Progenitor cell of endocrine pancreas (in vitro differentiated cells): ENCODE measurements at places on chromosomes 2 and 18. TPM values are rescaled to one million over a fixed set of nuclear protein-coding genes. Genes with fewer than 3 reads are reported as not detected.

GRCh38 chr2:138094031-138094430, 129.8 kb downstream of the HNMT start:
- H3K27me3 ChIP-seq: no peaks in the 10 kb centered on the region
- H3K4me3 ChIP-seq: no peak overlapping the region
- no peak overlapping the region for H3K27ac ChIP-seq
- DNase-seq: no peak
- no peaks in the 10 kb centered on the region for H3K4me1 ChIP-seq
- no peaks in the 10 kb centered on the region for H3K36me3 ChIP-seq

- H3K27me3 ChIP-seq: peaks cover 23% of the 10 kb centered on the region
- peaks cover 3% of the 10 kb centered on the region for H3K4me1 ChIP-seq
- DNase-seq: no peak
- no peak overlapping the region for H3K4me3 ChIP-seq
- H3K36me3 ChIP-seq: no peaks in the 10 kb centered on the region
Observed at GRCh38 chr2:147642765-147643164, 202.1 kb upstream of the ACVR2A start.

DNA sequence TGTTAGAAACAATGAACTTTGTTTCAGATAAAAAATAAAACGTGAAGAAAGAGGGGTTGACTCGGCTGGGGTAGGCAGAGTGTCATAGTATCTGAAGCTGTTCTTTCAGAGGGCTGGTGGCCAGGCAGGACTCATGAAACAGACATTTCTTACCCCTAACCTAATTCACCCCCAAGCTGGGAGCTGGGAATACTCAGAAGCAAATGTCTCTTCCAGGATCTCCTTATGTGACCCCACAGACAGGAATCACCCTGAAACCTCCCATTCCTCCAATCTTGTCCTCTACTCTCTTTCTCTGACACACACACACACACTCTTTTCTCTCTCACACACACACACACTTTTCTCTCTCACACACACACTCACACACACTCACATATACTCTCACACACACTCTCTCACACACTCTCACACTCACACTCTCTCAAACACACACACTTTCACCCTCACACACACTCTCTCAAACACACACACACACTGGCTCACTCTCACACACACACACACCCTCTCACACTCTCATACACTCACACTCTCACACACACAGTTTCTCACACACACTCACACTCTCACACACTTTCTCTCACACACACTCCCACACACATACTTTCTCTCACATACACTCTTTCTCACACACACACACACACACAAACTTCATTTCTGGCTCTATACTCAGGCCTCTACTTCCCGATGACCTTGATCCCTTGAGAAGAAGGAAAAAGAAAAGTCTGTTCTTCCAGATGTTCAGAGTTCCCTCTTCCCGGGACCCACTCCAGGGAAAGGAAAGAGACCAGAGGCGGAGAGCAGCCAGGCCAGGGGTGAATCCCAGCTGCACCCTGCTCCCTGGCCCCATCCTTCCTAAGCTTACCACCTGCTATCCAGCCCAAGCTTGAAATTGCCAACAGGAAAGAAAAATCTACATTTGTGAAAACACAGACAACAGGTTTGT, 167.7 kb downstream of the TXNL1 start:
- H3K27ac ChIP-seq: peak overlapping the region; percentile 33
- DNase-seq: no peak
- no peak overlapping the region for H3K4me3 ChIP-seq
- H3K4me1 ChIP-seq: no peaks in the 10 kb centered on the region

GRCh38 chr18:48734460-48734859, 195.6 kb downstream of the CTIF start:
- no peaks in the 10 kb centered on the region for H3K27me3 ChIP-seq
- H3K4me1 ChIP-seq: peaks cover 2% of the 10 kb centered on the region
- no peaks in the 10 kb centered on the region for H3K36me3 ChIP-seq
- no peak for DNase-seq

DNA sequence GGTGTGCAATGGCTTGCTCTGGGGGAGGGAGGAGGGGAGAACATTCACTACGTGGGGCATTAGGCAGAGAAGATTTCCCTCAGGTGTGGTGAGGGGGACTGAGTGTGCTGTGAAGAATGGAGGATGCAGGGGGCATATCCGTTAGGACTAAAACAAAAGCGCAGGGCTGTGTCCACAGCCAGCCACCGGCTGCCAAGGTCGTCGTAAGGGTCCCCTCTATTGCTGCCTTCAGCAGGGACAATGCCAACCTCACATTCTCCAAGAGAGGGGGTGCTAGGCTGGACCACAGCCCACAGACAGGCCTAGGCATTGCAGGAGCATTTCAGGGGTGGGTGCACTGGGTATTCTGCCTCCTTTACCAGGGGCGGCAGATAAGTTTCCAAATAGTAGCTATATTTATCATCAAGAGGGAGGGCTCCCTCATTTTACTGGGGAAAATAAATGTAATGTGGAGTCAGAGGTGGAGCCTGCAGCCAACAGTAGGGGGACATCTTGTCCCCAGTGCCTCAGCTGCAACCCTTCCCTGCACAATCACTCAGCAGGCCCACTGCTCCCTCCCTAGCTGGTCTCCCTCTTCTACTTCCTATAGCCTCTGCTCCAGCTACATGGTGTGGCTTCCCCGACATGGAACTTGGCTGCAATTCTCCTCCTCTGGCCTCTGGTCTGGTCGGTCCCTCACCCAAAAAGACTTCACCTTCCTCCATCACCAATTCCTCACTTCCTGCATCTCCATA, 74.9 kb upstream of the OTOF start:
- no peaks in the 10 kb centered on the region for H3K36me3 ChIP-seq
- no peak overlapping the region for H3K4me3 ChIP-seq
- H3K27me3 ChIP-seq: peaks cover 20% of the 10 kb centered on the region

DNA sequence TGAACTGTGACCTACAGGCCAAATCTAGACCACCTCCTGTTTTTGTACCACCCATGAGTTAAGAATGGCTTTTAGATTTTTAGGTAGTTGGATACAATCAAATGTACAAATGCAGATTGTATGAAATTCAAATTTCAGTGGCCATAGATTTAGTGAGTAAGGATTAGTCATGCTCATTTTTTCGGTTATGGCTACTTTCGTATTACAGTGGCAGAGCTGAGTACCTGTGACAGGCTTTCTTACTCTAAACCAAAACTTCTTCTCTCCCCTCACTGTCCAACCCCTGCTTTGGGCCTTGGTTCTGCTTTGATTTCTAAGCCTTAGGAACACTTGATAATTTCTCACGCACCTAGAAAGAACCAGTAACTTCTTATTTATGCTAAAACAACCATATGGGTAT, 82.1 kb downstream of the CDC42EP3 start:
- DNase-seq: no peak
- no peak overlapping the region for H3K4me3 ChIP-seq
- H3K27ac ChIP-seq: no peak overlapping the region
- H3K27me3 ChIP-seq: no peaks in the 10 kb centered on the region
- no peaks in the 10 kb centered on the region for H3K36me3 ChIP-seq

GRCh38 chr2:221675201-221675908, 103.3 kb upstream of the EPHA4 start:
- no peaks in the 10 kb centered on the region for H3K36me3 ChIP-seq
- DNase-seq: no peak
- no peaks in the 10 kb centered on the region for H3K27me3 ChIP-seq
- no peak overlapping the region for H3K27ac ChIP-seq
- H3K4me3 ChIP-seq: no peak overlapping the region
- H3K4me1 ChIP-seq: no peaks in the 10 kb centered on the region

GRCh38 chr2:232162187-232162586, 200.7 kb downstream of the DIS3L2 start:
- peaks cover 9% of the 10 kb centered on the region for H3K36me3 ChIP-seq
- DNase-seq: no peak
- no peaks in the 10 kb centered on the region for H3K27me3 ChIP-seq
- no peaks in the 10 kb centered on the region for H3K4me1 ChIP-seq
- H3K27ac ChIP-seq: peak overlapping the region; percentile 39
- H3K4me3 ChIP-seq: no peak overlapping the region

DNA sequence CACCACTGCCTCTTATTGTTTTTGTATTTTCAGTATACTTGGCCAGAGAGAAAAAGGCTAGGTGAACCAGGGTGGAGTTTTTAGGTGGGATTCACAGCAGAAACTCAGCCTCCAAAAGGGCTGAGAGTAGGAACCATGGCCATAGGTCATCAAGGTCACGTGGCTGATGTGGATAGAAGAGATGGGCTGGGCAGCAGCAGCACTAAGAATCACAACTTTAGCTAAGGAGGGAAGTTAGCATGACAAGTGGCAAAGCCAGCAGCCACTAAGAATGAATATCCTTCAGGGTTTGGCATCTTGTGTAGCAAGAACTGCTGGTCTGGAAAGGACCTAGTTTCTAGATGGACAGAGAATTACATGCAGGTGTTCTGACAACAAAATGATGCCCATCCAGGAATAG, 43.2 kb upstream of the SKA1 start:
- H3K4me1 ChIP-seq: peaks cover 2% of the 10 kb centered on the region
- no peaks in the 10 kb centered on the region for H3K36me3 ChIP-seq
- H3K27me3 ChIP-seq: no peaks in the 10 kb centered on the region
- no peak overlapping the region for H3K27ac ChIP-seq

DNA sequence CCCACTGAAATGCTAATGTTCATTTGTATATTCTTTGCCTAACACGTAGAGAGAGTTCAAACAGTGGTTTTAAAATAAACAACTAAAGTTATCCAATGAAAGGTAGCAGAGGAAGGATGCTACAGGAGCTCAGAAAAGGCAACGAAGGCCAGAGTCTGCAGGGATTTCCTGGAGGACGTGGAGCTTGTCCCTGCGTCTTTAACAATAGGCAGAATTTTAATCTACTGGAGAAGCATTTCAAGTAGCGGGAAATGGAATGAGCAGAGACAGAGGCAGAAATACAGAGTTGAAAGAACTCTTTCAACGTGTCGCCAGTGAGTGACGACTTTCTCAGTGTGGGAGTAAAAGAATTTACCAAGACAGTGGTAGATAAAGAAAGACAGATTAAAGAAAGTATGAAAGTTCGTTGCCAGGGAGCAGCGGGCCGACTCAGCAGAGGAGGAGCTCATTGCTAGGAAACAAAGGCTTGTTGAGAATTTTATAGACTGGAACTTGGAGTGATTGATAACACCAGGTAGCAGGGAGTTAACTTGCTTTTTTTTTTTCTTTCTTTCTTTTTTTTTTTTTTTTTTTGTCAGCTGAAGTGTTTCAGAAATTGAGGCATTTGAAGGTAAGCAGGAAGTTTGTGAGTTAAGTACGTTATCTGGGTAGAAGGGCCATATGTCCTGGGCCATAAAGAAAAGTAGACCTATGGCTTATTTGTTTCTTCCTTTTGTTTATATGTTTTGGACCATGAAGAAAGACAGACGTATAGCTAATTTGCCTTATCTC, 625 bp upstream of the NBAS start:
- H3K4me3 ChIP-seq: peak overlapping the region; percentile 99
- H3K27ac ChIP-seq: peak overlapping the region; percentile 98
- H3K4me1 ChIP-seq: peaks cover 35% of the 10 kb centered on the region
- no peaks in the 10 kb centered on the region for H3K27me3 ChIP-seq
- H3K36me3 ChIP-seq: no peaks in the 10 kb centered on the region

GRCh38 chr2:228738671-228739380, 532.3 kb downstream of the PID1 start:
- H3K27me3 ChIP-seq: no peaks in the 10 kb centered on the region
- no peak for DNase-seq
- no peak overlapping the region for H3K27ac ChIP-seq
- H3K4me3 ChIP-seq: no peak overlapping the region

- H3K4me3 ChIP-seq: peak overlapping the region; percentile 97
- H3K36me3 ChIP-seq: peaks cover 25% of the 10 kb centered on the region
- DNase-seq: no peak
- no peaks in the 10 kb centered on the region for H3K27me3 ChIP-seq
- peak overlapping the region; percentile 99 for H3K27ac ChIP-seq
Observed at GRCh38 chr18:35289293-35289692, 736 bp downstream of the ZSCAN30 start.

MC5R gene
- not detected in 2 replicates for total RNA-seq

DNA sequence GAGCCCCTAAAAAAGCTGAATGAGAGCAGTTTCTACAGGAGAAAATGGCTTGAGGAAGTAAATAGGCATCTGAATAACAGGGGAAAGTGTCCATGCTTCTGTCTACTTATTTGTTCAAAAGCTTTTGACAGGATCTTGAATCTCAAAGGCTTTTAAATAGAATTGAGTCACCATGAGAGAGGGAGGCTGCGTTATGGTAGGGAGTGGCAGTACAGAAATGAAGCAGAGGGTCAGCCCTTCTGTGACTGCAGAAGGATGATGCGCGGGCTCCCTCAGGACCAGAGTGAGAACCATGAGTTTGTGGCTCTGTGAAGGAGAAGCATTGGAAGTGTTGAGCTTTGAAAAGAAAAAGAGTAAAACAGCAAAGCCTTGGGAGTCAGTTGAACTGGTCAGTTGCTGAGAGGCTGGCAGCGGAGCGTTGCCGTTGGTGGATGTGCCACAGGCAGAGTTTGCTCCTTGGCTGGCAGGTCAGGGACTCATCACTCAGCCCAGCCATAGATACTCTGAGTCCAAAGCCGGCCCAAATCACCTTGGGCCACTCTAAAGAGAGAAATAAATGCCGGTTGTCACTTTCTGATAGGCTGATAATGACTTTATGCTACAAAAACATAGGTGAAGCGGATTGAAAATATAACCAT, 17.4 kb downstream of the COPS7B start:
- H3K4me3 ChIP-seq: no peak overlapping the region
- no peaks in the 10 kb centered on the region for H3K4me1 ChIP-seq
- H3K36me3 ChIP-seq: peaks cover 16% of the 10 kb centered on the region
- H3K27me3 ChIP-seq: no peaks in the 10 kb centered on the region
- H3K27ac ChIP-seq: no peak overlapping the region

- H3K27ac ChIP-seq: no peak overlapping the region
- peaks cover 10% of the 10 kb centered on the region for H3K4me1 ChIP-seq
- DNase-seq: no peak
- H3K4me3 ChIP-seq: no peak overlapping the region
- no peaks in the 10 kb centered on the region for H3K36me3 ChIP-seq
Observed at GRCh38 chr2:191228861-191229260, 16.3 kb upstream of the MYO1B start.

- peaks cover 6% of the 10 kb centered on the region for H3K4me1 ChIP-seq
- no peak overlapping the region for H3K27ac ChIP-seq
- DNase-seq: no peak
- H3K4me3 ChIP-seq: no peak overlapping the region
Observed at GRCh38 chr2:112029164-112029563, 25.9 kb upstream of the TMEM87B start.

EFHD1 gene
- 2.7 and 4.3 TPM in 2 replicates for total RNA-seq

VIL1 gene
- 281 and 305 TPM in 2 replicates for total RNA-seq

EML6 gene
- 2.6 and 4.0 TPM in 2 replicates for total RNA-seq

SCN7A gene
- 3.3 and 4.5 TPM in 2 replicates for total RNA-seq

RBM43 gene
- 4.6 and 4.7 TPM in 2 replicates for total RNA-seq

DNA sequence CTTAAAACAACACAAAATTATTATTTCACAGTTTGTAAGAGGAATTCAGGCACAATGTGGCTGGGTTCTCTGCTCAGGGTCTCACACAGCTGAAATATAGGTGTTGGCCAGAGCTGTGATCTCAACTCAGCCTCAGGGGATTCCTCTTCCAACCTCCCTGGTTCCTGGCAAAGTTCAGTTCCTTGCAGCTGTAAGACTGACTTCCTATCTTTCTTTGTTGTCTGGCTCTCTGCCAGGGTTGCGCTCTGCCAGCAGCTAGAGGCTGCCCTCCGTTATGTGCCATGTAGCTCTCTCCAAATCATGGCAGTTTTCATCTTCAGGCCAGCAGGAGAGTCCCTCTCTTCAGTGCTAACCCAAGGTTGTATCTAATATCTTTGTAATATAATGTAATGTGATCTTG, 272.5 kb upstream of the KCNJ3 start:
- no peaks in the 10 kb centered on the region for H3K4me1 ChIP-seq
- no peaks in the 10 kb centered on the region for H3K27me3 ChIP-seq
- H3K4me3 ChIP-seq: no peak overlapping the region
- DNase-seq: no peak
- H3K27ac ChIP-seq: no peak overlapping the region

GRCh38 chr2:88483200-88483599, 30.7 kb upstream of the FOXI3 start:
- no peak for DNase-seq
- peaks cover 5% of the 10 kb centered on the region for H3K4me1 ChIP-seq
- no peaks in the 10 kb centered on the region for H3K36me3 ChIP-seq
- H3K27ac ChIP-seq: no peak overlapping the region
- no peaks in the 10 kb centered on the region for H3K27me3 ChIP-seq
- H3K4me3 ChIP-seq: no peak overlapping the region
